Muscle of back (tissue), 13 donors: ENCODE measurements at places on chromosomes 3 and 15. TPM values are rescaled to one million over a fixed set of nuclear protein-coding genes. Genes with fewer than 3 reads are reported as not detected.

Gene PLXNB1
- 33.0 TPM for polyA plus RNA-seq

Gene LOXL1
- 27.6 TPM for polyA plus RNA-seq

Gene EXD1
- polyA plus RNA-seq = not detected

Gene CLDN16
- polyA plus RNA-seq = 0.25 TPM

Gene BCL2A1
- 0.48 TPM for polyA plus RNA-seq

Gene BBX
- 46.9 TPM for polyA plus RNA-seq

Gene FBXL2
- polyA plus RNA-seq = 5.5 TPM

Gene SIDT1
- polyA plus RNA-seq = 3.2 TPM

Gene WWTR1
- 78.2 TPM for polyA plus RNA-seq

Gene IL12A
- 0.95 TPM for polyA plus RNA-seq

Gene DUOXA1
- polyA plus RNA-seq = 0.12 TPM

Gene P2RY14
- 1.4 TPM for polyA plus RNA-seq

Gene FMN1
- 1.7 TPM for polyA plus RNA-seq

- no peak for DNase-seq
Observed at GRCh38 chr15:23033979-23034378, 5.4 kb downstream of the TUBGCP5 start.

- DNase-seq = no peak
Observed at GRCh38 chr15:88877415-88877814, 17.9 kb downstream of the HAPLN3 start.

DNA sequence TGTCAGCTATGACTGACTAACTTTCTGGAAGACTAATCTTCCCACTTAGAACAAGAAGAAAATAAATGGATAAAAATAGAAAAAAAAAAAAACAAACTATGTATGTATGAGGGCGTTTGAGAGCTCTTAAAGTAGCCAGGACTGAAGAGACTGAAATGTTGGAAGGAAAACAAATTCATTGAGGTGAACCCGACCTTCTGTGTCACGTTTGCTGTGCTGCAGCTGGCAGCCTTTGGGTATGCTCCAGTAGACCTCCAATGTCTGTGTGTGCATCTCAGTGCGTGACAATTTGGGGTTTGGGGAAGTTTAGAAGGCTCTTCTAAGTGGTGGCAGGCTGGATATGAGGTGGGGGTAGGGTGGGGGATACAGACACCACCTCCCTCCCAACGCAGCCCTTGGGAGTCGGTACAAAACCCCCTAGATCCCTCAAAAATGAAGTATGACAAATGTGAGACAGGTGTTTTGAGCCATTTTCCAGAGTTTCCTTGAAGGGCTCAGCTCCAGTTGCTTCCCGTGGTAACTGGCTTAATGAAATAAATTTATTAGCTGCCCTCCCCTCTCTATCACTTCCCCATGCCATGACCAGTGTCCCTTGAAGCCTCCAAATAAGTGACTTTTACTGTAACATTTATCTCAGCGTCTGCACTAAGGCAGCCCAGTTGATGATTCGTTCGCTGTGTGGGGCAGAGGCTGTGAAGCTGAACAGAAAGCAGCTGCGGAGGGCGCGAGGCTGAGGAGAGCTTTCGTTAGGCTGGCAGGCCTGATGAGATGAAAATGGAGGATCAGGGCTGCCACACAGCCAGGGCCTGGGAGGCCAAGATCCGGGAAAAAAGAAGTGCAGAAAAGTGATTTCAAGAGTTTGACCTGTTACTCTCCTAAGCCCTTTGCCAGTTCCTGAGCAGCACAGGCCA lies 34.9 kb upstream of the GABRB3 start:
- DNase-seq = peak; percentile 5

- no peak for DNase-seq
Observed at GRCh38 chr3:58584690-58585004, 7.5 kb upstream of the FAM107A start.

GRCh38 chr3:27485866-27486265 lies 1.7 kb upstream of the SLC4A7 start:
- peak; percentile 65 for DNase-seq

GRCh38 chr15:70559265-70560239 lies 203.8 kb downstream of the UACA start:
- DNase-seq = peak; percentile 68

DNA sequence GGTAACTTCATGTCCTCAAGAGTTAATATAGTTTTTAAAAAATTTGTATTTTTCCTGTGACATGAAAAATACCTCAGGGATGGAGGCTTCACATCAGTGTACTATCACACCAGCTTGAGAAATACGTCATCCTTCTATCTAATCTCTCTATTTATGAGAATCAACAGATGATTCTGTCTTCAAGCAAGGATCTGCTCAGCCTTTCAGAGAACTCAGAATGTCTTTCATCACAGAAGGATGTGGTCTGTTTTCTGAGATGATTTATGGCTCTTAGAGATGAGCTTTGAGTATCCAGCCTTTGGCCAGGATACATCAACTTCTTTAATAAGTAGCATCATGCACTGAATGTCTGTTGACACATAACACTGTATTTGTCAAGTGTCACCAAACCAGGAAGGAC lies 193.9 kb downstream of the DTWD1 start:
- no peak for DNase-seq

- peak; percentile 23 for DNase-seq
Observed at GRCh38 chr15:60444289-60444912, 34.5 kb downstream of the ICE2 start.

GRCh38 chr3:37290551-37290950 lies 116.2 kb upstream of the LRRFIP2 start:
- DNase-seq = no peak

DNA sequence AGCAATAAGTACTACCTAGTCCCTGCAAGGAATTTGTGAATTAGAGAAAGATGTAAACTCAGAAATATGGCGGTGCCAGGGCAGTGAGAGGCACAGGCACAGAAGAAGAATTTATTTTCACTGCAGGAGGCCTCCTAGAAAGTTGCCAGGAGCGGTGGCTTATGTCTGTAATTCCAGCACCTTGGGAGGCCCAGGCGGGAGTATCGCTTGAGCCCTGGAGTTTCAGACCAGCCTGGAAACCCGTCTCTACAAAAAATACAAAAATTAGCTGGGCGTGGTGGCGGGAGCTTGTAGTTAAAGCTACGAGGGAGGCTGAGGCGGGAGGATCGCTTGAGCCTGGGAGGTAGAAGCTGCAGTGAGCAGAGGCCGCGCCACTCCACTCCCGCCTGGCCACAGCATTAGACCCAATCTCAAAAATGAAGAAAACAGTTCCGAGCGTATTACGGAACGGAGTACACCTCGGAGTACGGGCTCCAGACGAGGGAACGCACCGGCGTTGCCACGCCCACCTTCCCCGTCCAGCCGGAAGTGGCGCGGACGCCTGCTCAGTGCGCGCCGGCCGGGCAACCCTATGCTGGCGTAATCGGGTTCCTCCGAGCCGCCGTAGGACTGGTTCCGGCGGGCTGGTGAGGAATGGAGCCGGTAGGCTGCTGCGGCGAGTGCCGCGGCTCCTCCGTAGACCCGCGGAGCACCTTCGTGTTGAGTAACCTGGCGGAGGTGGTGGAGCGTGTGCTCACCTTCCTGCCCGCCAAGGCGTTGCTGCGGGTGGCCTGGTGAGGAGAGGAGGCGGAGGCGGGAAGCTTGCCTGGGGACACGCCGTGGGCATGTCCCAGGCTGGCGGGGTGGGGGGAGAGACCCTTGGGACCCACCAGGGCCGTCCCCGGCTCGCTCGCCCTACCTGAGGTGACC lies at the start of gene FBXO22:
TSS of gene FBXO22 (plus strand) at position 548 of the 909 bp plus-strand sequence. CDS start at position 634, 86 bp downstream.
- DNase-seq = peak; percentile 92

- DNase-seq = no peak
Observed at GRCh38 chr3:117666812-117667211, 957.2 kb downstream of the TUSC7 start.

- DNase-seq = no peak
Observed at GRCh38 chr15:65962187-65962586, 92.9 kb downstream of the RAB11A start.

- DNase-seq = peak; percentile 45
Observed at GRCh38 chr3:177946936-177947335, 589.3 kb upstream of the KCNMB2 start.

DNA sequence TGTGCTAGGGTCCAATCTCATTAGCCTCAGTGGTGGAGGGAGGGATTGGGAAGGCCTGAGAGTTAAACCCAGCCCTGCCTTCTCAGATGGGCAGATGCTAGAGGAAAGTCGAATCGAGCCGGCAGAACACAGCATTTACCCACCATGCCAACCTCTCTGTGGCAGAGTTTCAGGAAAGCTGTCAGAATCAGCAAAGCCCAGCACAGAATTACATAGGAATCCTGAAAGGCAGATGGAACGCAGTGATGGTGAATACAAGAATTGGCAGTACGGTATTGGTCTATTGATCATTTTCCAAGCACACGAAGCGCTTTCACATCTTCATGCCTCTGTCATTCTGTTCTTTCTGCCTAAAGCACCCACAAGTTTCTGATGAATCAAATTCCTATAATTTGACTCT lies 417.7 kb upstream of the RBMS3 start:
- DNase-seq = no peak

DNA sequence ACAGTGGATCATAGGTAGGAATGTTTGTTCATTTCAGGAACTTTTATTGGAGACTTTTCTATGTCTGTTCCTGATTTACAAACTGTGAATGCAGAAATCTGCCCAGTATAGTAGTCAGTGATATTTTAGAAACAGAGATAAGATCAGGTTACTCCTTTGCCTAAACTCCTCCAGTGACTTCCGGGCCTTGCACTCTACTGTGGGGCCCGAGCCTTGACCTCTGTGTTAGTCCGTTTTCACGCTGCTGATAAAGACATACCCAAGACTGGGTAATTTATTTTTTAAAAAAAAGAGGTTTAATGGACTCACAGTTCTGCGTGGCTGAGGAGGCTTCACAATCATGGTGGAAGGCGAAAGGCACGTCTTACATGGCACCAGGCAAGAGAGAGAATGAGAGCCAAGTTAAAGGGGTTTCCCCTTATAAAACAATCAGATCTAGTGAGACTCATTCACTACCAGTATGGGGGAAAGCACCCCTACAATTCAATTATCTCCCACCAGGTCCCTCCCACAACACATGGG lies 127.1 kb downstream of the DNAJB8 start:
- no peak for DNase-seq

- no peak for DNase-seq
Observed at GRCh38 chr3:142998439-142998838, 2.9 kb upstream of the U2SURP start.

DNA sequence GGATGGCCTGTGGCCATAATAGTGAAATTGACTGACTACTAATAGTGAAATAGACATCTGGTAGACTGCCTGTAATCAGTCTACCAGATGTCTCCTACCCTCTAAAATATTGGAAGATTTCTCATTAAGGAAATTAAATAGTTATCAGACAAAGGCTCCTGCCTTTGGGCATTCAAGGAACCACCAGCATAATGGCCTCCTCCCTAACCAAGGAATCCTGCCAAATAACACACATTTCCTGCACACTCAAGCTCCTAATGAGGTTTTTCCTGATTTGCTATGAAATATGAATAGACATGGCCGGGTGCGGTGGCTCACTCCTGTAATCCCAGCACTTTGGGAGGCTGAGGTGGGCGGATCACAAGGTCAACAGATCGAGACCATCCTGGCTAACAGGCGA lies 14.6 kb downstream of the NUSAP1 start:
- DNase-seq = no peak

GRCh38 chr3:195522254-195523023 lies 20.7 kb downstream of the PPP1R2 start:
- DNase-seq = peak; percentile 40

DNA sequence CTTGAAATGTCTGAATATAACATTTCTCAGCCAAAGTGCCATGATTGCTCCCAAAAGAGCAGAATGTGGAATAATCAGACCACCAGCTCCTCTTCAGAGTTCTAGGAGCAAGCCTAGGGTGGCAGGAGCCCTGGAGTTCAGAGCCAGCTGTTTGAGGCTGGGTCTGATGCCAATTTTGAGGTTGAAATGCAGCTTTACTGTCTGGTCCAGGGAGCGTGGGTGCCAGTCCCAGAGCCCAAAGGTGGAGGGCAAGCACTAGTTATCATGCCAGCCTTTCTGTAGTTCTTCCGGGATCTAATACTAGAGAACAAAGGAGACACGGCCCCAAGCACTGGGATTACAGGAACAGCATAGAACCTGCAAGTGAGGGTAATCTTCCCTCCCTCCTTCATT lies 69.3 kb downstream of the TNFAIP8L3 start:
- no peak for DNase-seq

DNA sequence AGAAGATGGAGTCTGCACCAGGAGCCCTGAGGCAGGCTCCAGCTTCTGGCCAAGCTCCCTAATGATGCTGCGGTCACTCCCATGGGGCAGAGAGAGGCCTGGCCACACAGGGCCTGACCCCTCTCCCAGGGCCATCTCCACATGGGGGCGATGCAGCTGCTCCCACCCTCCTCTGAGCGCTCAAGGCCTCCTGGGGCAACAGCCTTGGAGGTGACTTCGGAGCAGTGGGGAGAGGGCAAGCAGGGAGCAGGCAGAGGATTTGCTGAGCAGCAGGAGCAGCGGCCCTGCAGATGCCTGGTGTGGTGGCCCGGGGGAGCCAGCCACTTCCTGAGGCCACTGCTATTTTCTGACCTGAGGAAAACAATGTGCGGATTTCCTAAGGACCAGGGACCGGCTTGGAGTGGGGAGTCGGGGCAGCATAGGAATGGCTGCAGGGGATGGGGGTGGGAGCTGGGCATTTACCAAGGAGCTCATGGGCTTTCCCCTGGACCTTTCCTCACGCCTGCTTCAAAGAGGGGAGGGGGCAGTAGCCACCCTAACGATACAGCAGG lies 81.6 kb upstream of the RPL32 start:
- no peak for DNase-seq

- DNase-seq = peak; percentile 91
Observed at GRCh38 chr3:147409143-147410115, at the start of gene ZIC1. Gene ZIC1 (plus strand): TSS chr3:147409365. CDS start chr3:147410113, 748 bp downstream.

DNA sequence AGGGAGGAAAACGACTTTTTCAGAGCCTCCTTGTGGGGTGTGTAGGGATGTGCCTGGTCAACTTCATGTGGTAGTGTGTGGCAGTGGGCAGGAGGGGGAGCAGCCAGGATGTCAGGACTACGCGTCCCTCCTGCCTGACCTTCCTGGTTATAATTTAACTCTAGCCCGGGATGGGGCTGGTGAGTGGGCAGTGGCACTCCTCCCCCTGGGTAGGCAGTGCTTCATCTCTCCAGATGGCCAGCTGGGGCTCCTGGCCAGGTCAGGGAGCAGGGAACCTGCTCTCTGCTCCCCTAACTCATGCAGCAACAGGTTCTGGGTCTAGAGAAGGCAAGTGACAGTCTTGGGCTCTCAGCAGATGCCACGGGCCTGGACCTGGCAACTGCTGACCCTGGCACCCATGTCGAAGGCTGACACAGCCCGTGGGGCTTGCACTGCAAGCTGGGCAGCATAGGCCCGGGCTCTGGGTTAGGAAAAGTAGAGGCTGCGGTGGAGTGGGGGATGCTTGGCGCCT lies 2.6 kb downstream of the ITIH4 start:
- no peak for DNase-seq

DNA sequence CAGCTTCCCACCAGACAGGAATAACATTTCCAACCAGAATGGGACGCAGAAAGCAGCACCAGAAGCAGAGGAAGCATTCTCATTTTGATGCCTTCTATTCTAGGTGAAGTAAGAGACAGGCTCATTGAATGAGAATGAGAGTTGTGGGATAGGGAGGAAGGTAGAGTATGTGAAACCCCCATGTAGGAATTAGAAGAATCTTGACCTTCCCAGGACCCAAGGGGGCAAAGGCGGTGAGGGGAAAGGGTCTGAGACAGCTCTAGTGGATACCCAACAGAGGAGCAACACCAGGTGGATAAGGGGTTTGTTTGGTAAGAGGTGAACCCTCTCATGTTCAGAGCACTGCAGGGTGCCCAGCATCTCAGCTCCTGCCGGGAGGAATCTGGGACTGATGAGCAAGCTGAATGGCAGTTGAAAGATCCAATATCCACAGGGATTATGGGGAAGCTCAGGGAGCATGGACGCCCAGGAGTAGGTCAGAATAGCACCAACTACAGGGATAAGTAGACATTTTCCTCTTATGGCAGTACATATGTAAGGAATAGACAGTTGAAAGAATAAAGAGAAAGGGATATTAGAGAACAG lies 77.0 kb downstream of the PLCL2 start:
- no peak for DNase-seq
